ENCODE measurements at places on chromosomes 5 and 9. TPM values are rescaled to one million over a fixed set of nuclear protein-coding genes. Genes with fewer than 3 reads are reported as not detected.

Gene ANKRD31
- total RNA-seq, result 0.29 TPM

Gene SEC61B
- total RNA-seq, result 261 TPM

Gene IFNA13
- not detected for total RNA-seq

Gene TNC
- 95.8 TPM for total RNA-seq

Gene AMBP
- not detected for total RNA-seq

Gene EMB
- total RNA-seq, result 14.4 TPM

Gene SPRY4
- 4.3 TPM for total RNA-seq

Gene ARL14EPL
- not detected for total RNA-seq

Gene CD72
- total RNA-seq, result 2.1 TPM

Gene COL5A1
- 33.8 TPM for total RNA-seq

Gene DPH7
- 32.8 TPM for total RNA-seq

Gene ZNF454
- total RNA-seq, result 0.68 TPM

Gene RGS7BP
- total RNA-seq, result 10.8 TPM

Gene TMEFF1
- total RNA-seq, result 38.0 TPM

Gene BNC2
- total RNA-seq, result 38.9 TPM

Gene SNCAIP
- total RNA-seq, result 40.5 TPM

Gene C8G
- total RNA-seq, result 2.1 TPM

Gene ANKRD18B
- 2.6 TPM for total RNA-seq

Gene TAF11L6
- not detected for total RNA-seq

Gene BHMT2
- total RNA-seq, result 0.33 TPM

Gene LIX1
- 2.3 TPM for total RNA-seq

Gene DMRT2
- total RNA-seq, result 0.78 TPM

Gene CDC14B
- 28.0 TPM for total RNA-seq

Gene SLC6A3
- 1.7 TPM for total RNA-seq

Gene DEPDC1B
- 2.9 TPM for total RNA-seq

Gene ZFP37
- total RNA-seq, result 13.8 TPM

Gene UNC13B
- 59.5 TPM for total RNA-seq

Gene TRPM6
- total RNA-seq, result 0.62 TPM

Gene WDR31
- 4.2 TPM for total RNA-seq

Gene NDUFS6
- total RNA-seq, result 51.6 TPM

Gene NREP
- 796 TPM for total RNA-seq

Measured in motor neuron (in vitro differentiated cells).